ENCODE measurements at places on chromosomes 16 and 17.

DNA sequence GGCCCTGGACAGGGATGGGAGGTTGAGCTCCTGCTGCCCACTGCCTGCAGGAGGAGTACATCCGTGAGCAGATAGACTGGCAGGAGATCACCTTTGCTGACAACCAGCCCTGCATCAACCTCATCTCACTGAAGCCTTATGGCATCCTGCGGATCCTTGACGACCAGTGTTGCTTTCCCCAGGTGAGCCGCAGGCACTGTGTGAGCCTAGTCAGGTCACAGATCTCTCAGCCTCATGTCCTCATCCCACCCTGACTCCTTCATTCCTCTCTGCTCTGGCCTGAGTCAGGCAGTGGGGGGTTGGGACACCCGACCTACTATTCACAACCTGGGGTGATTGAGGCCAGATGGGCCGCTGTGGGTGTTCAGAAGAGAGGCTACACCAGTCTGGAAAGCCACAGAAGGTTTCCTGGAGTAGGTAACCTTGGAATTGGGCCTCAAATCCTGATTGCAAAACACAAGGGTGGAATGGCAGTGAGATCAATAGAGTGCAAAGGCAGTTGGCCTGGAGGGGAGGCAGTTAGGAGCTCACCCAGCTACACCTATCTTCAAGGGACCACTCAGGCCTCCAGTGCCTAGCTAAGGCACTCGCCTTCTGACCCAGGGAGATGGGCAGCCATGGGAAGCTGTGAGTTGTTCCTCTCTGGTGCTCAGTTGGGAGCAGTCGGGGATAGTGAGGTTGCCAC, 29.7 kb downstream of the MYO15A start:
- DNase-seq = no peak

GRCh38 chr16:74224828-74225612, 71.6 kb upstream of the PSMD7 start:
- no peak for DNase-seq

GRCh38 chr17:22512997-22513538, 820.7 kb downstream of the KCNJ18 start:
- no peak for DNase-seq

DNA sequence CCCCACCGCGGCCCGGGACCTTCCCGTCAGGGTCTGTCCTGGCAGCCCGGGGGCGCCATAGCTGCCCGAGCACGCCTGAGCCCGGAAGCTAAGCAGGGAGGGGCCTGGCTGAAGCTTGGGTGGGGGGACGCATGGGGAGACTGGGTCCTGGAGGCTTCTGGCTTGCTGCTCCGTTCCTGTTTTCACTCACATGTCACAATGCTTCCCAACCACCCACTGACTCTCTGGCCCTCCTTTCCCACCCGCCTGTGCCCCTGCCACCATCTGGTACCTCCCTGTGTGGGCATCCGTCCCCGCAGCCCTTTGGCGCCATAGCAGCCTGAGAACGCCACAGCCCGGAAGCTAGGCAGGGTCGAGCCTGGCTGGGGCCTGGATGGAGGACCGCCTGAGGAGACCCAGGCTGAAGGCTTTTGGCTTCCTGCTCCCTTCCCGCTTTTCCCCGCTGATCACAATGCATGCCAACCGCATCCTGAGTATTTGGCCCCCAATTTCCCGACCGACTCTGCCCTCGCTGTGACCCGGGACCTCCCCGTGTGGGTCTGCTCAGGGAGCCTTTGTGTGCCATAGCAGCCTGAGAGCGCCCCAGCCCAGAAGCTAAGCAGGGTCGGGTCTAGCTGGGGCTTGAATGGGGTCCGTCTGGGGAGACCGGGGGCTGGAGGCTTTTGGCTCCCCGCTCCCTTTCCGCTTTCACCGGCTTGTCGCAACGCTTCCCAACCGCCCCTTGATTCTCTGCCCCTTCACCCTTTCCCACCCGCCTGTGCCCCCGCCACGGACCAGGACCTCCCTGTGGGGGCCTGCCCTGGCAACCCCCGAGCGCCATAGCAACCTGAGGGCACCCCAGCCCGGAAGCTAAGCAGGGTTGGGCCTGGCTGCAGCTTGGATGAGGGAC, 2290.1 kb downstream of the TP53TG3F start:
- DNase-seq = no peak

DNA sequence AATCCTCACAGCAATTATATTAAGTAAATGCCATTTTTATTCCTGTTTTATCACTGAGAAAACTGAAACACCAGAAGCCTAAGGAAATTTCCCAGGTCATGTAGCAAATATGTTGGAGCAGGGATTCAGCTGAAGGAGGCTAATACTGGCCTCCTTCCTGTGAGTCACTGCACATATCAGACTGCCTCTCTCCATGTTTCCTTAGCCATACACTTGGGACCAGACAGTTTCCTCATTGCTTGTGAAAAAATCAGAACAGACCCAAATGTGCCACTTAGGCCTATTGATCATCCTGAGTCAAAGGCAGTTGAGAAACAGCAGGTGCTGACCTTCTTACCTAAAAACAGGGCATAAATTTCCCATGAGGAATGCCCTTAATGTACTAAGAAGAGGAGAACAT, 18.9 kb upstream of the ELAC2 start:
- DNase-seq = no peak

DNA sequence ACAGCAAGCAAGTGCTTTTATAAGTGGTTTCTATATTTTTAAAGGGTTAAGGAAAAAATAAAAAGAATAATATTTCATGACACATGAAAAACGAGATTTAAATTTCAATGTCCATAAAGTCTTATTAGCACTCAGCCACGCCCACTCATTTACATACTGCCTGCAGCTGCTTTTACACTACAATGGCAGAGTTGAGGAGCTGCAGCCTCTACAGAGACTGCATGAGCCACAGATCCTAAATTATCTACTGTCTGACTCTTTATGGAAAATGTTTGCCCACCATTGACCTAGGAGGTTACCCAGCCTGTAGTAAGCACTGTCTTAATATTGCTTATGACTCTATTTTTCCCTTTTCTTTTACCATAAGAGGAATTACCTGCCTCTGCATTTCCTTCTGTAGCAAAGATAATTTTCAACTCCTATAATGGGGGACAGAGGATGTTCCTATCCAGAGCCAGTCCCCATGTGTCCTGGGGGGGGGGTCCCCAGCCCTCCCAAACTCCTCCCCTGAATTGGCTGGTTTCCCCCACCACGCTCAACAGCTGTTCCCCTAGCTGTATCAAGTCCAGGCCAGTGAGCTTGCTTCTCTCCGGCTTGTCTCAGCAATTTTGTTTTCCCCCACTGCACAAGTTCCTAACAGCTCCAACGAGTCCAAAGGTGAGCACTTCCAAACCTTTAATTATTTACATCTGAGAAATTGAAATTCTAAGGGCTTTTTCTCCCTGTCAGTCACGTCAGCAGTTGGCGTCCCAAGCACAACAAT, 139.4 kb upstream of the ERCC4 start:
- no peak for DNase-seq

DNA sequence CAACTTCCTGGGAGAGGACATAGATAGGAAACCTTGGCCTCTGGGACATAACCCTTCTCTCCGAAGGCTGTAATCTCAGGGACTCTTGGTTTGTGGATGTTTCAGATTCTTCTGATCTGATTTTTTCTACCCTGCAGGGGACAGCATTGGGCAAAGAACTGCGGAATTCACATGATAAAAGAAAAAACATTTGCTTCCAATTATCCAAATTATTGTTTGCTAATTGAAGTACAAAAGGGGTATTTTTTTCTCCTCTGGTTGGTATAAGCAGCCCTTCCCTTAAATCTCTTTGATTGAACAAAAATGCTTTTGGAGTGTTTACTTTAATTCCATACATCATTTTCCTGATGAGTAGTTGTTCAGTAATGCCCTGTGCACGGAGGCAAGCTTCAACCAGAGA, 251.7 kb upstream of the IRX3 start:
- no peak for DNase-seq

Measured in 8988T (cell line).